Diencephalon (tissue), 1 donor: ENCODE measurements at places on chromosomes 12 and 14. TPM values are rescaled to one million over a fixed set of nuclear protein-coding genes. Genes with fewer than 3 reads are reported as not detected.

Gene AHNAK2
- 30.7 TPM for total RNA-seq

Gene CTSG
- 1.6 TPM for total RNA-seq

Gene MIP
- total RNA-seq = not detected

Gene EML5
- total RNA-seq = 45.4 TPM

Gene FSCB
- not detected for total RNA-seq

Gene PALS1
- 36.0 TPM for total RNA-seq

Gene C12orf54
- total RNA-seq = not detected

Gene OTUB2
- total RNA-seq = 11.3 TPM

Gene GALNT9
- total RNA-seq = 28.6 TPM

Gene RNF212B
- total RNA-seq = not detected

Gene ACOT4
- total RNA-seq = 1.8 TPM

Gene KIF26A
- 9.2 TPM for total RNA-seq

Gene DYNLL1
- total RNA-seq = 303 TPM

Gene AQP5
- 0.92 TPM for total RNA-seq

Gene KCNC2
- 41.5 TPM for total RNA-seq

Gene AMIGO2
- total RNA-seq = 19.6 TPM

Gene TEX52
- total RNA-seq = not detected

Gene RD3L
- 1.2 TPM for total RNA-seq

Gene PLEK2
- total RNA-seq = 0.69 TPM
